ENCODE measurements at places on chromosomes 3 and 15. TPM values are rescaled to one million over a fixed set of nuclear protein-coding genes. Genes with fewer than 3 reads are reported as not detected.

Gene SMCO1
- total RNA-seq = not detected

Gene IL12A
- total RNA-seq = 0.58 TPM

Gene PLSCR5
- not detected for total RNA-seq

Gene CHRM5
- total RNA-seq = 0.48 TPM

Gene DUT
- 80.7 TPM for total RNA-seq

Gene CPN2
- not detected for total RNA-seq

Gene C3orf70
- 29.9 TPM for total RNA-seq

Gene FGF12
- 4.5 TPM for total RNA-seq

Gene ITIH1
- not detected for total RNA-seq

Gene ITPKA
- total RNA-seq = 0.37 TPM

Gene TEX55
- total RNA-seq = not detected

Gene WDR93
- not detected for total RNA-seq

Gene HOMER2
- 8.9 TPM for total RNA-seq

Gene TRNT1
- 51.4 TPM for total RNA-seq

Gene C3orf38
- 60.5 TPM for total RNA-seq

Gene CYP1A2
- not detected for total RNA-seq

Gene TCTA
- total RNA-seq = 11.1 TPM

Gene PLSCR2
- 0.85 TPM for total RNA-seq

Gene BFSP2
- not detected for total RNA-seq

Gene TICRR
- total RNA-seq = 2.9 TPM

Gene IGSF11
- 3.5 TPM for total RNA-seq

Gene ARPP21
- 11.8 TPM for total RNA-seq

Gene CCPG1
- total RNA-seq = 52.3 TPM

Gene PPP1R14D
- not detected for total RNA-seq

Gene IL17RD
- total RNA-seq = 33.4 TPM

Gene BTD
- 24.6 TPM for total RNA-seq

Gene GHSR
- total RNA-seq = not detected

Gene ADAMTS9
- total RNA-seq = 120 TPM

Gene PAQR5
- total RNA-seq = 2.6 TPM

Gene CCDC80
- 128 TPM for total RNA-seq

Gene SLC12A1
- not detected for total RNA-seq

Gene CACNA2D2
- 1.4 TPM for total RNA-seq

Gene DAZL
- not detected for total RNA-seq

Gene KNG1
- total RNA-seq = not detected

Gene CHL1
- 47.3 TPM for total RNA-seq

Gene MASP1
- total RNA-seq = 4.9 TPM

Gene SLC28A2
- not detected for total RNA-seq

Gene CHRFAM7A
- total RNA-seq = 3.6 TPM

Gene CFAP91
- 2.6 TPM for total RNA-seq

Gene ADGRG7
- 0.11 TPM for total RNA-seq

Gene STXBP5L
- 1.8 TPM for total RNA-seq

Gene HSPBAP1
- total RNA-seq = 13.2 TPM

Gene RGMA
- 3.4 TPM for total RNA-seq

Gene ACKR2
- 6.8 TPM for total RNA-seq

Gene PLOD2
- 114 TPM for total RNA-seq

Gene GP9
- total RNA-seq = not detected

Gene GOLGA6L9
- 7.3 TPM for total RNA-seq

Gene SLC22A14
- 0.16 TPM for total RNA-seq

Gene NAALADL2
- total RNA-seq = 77.5 TPM

Gene KIF7
- 9.4 TPM for total RNA-seq

Gene LMCD1
- total RNA-seq = 34.3 TPM

Gene GOLGA8J
- not detected for total RNA-seq

Gene EIF2A
- total RNA-seq = 194 TPM

Gene SH2D7
- total RNA-seq = not detected

Gene SLC24A5
- 0.26 TPM for total RNA-seq
